ENCODE measurements at places on chromosomes 7 and 10.

- DNase-seq: peak; percentile 28
Measured at GRCh38 chr7:156105337-156106106, 293.3 kb upstream of the SHH start.

DNA sequence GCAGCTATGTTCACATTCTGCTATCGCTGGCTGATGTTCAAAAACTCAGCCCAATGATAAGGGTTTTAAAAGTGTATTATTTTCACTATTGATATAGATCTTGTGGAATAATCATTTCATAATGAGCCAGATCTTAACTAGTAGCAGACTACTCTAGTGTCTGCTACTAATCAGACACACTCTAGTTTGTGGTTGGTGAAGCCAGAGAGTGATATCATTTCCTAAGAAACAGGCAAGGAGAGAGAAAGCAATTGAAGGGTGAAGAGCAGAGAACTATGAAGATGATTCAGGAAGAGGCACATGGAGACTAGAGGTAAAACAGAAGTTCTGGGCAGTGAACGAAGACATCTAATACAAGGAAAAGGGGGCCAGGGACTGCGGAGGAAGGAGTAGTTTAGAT is 58.2 kb upstream of the BET1 start:
- no peak for DNase-seq

DNA sequence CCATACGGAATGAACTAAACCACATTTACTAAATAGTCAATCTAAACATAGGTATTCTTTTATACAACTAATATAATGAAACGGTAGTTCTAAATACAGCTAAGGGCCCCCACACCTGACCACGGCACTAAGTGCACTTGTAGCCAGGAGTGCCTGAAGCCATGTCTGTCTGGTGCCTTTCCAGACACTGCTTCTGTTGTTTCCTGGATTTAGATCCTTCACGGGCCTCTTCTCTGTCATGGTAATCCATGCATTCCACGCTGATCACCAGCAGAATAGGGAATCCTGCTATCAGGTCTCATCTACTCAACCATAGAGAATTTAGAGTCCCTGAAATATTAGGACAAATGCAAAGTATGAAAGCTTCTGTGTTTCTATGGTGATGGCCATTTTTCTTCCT is 37.8 kb downstream of the OSBPL3 start:
- DNase-seq: no peak

- DNase-seq: no peak
Measured at GRCh38 chr7:97346349-97346748, 228.9 kb downstream of the SDHAF3 start.

GRCh38 chr7:4959893-4960292 is 906 bp upstream of the MMD2 start:
- no peak for DNase-seq

DNA sequence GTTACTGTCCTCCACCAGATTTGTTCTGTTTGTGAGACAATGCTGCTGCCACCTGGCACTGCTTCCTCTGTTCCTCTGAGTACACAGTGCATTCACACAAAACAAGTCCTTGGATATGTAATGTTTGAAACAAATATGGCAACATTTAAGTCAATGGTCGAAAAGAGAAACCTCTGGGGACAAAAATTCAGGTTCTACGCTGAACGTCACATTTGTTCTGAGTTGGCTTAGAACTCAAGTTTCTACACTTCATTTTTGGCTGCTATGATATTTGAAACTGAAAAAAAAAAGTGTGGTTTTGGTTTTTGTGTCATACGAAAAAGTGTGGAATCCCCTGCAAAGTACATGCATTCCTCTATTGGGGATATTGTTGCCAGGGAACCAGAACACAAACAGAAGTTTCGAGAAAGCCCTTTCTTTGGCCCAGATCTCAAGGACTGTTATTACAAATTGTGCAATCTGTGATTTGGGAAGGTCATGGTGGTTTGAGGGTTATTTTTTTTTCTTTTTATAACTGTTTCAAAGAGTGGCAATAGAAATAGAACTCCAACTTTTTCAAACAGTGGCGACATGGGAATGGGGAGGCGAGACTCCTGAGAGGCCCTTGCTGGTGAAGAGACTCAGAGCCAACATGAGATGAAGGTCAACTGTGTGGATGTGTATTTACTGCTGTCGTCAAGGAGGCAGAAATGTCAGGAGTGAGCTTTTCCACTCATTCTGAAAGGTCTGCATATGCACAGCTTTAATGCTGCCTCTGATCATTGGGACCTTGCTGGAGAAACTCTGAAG is 127.5 kb downstream of the CUBN start:
- DNase-seq: no peak

- DNase-seq: peak; percentile 83
Measured at GRCh38 chr7:130921391-130922180, 187.6 kb upstream of the KLF14 start.

GRCh38 chr7:12866207-12866606 is 178.8 kb downstream of the ARL4A start:
- no peak for DNase-seq

DNA sequence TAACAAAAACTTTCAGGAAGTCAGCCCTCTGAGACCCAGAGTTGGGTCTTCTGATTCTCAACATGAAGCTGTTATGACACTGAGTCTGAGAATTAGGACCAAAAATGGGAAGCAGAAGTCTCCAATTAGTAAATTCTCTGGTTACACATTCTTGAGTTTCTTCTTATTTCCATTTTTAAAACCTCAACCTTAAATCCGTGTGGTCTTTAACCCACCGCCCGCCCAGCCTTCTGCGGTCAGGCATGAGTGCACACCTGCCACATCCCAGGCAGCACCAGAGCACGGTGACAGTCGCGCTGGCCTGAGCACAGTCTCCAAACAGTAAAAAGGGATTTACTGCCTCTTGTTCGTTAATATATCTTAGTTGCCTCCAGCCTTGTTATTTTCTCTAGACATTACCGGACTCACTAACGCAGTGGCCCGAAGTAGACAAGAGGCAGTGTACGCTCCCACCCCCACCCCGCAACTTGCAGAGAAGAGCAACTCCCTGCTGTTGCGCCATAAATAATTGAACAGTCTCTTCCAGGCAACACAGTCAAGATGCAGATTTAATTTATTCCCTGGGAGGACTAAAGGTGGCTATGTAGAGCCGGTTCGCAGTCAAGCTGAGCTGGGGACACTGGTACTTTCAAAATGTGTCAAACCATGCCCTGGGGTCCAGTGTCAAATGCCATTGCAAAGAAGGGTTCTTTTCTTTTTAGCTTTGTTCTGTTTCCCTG is 147.0 kb upstream of the CELF2 start:
- no peak for DNase-seq

DNA sequence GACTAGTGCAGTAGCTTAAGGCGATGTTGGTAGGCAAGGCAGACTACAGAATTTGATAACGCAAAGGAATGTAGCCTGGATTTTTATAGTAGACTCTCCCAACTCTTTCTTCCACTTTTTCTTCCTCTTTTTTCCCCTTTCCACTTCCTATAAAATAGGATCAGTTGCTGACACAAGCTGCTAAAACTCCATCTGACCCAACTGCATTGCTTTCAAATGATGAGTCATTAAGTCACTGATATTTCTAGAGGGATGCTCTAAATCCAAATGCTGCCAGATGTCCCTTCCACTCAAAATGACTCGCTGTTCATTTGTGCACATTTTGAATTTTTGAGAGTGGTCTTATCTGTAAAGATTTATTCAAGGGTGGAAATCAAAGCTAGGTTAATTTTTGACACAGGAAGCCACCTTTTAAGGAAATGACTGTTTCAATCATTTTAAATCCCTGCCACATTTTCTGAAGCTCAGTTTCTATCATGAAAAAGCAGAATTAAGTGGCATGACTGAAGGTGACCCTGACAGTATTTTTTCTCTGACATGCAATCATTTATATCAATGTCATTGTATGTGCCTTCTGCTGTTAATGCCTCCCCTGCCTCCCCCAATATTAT is 25.8 kb upstream of the SFMBT2 start:
- no peak for DNase-seq

DNA sequence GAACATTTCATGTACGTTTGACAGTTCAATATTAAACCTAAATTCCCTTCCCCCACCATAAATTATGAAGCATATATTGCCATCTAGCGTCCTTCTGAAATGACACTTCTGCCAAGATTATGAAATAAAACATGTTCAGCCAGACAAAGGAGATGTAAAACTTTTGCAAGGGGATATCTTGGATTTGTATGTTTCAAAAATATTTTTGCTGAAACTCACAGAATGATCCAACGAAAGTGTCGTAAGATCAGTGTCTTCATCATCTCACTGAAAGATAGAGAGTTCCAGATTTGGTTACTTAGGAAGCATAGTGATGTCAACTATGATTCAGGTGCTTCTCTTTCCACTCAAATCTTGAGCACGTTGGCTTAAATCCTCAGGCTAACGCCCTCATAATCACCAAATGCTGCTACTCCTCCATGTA is 904.3 kb downstream of the XPNPEP1 start:
- no peak for DNase-seq

DNA sequence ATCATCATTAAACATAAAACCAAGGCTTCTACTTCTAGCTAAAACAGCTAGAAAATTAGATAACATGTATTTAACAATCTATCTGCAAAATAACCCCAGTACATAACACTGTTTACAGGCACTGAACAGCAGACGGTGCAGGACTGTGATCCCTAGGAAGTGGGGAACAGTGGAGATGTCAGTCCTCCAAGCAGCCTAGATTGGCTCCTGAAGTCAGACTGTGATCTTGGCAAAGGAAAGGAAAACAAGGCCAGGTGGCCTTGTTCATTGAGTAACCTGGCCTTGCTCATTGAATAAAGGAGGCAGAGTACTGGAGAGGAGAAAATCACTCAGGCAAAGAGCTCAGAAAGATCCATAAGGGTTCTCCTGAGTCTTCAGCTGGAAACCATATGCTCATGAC is 77.7 kb upstream of the DIP2C start:
- DNase-seq: no peak

DNA sequence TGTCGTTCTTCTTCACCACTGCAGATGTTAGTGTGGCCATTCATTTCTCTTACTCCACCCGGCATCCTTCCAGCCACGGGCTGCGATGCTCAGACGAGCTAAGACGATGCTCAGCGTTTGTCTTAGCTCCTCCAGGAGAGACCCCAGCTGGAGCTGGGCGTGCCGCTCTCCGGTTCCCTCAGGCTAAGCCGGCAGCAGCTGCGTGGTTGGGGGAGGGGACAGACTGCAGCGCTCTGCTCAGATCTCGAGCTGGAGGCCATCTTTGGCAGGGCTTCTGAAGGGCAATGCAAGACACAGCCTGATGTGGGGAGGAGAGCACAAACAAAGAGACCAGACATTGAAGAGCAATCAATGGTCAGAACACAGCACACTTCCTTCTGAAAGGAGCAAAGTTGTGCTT is 4.8 kb downstream of the INA start:
- peak; percentile 80 for DNase-seq

DNA sequence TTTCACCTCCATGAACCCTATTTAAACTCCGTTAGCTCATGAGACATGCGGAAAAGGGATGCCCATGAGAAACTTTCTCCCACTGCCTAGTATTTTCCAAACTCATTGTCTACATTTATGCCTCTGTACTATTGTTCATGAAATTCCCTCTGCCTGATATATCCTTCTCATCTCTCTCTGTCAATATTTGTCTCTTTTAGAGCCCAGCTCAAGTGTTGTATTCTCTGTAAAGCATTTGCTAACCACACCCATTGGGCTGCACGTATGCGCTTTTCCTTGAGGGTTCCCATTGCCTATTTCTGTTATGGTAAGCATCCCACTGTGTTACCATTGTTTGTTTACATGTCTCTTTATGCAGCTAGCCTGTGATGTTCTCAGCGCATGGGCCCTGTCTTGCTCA is 211.4 kb downstream of the MDFIC start:
- DNase-seq: peak; percentile 20

GRCh38 chr10:32340596-32341180 is 6.3 kb downstream of the EPC1 start:
- DNase-seq: no peak

DNA sequence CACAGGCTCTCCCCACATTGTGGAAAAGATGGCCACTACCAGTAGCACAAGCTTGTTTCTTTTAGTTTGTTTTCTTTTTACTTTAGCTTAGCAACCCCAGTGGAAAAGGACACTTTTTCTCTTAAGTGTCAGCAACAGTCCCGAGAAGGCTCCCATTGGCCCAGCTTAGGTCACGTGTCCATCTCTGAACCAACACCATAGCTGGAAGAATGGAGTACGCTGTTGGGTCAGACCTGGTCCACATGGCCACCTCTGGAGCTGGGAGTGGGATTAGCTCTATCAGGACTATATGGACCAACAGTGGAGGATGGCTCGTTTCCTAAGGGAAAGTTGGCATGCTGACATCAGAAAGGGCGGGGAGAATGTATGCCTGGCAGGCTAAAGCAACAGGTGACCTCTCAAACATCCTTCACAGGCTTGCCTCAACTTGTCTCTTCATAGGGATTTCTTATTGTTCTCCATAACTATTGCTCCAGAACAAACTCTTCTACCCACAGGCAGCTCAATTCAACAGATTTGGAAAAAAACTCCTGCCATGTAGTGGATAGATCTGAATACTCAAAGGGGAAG is 27.6 kb upstream of the NEUROG3 start:
- DNase-seq: no peak

DNA sequence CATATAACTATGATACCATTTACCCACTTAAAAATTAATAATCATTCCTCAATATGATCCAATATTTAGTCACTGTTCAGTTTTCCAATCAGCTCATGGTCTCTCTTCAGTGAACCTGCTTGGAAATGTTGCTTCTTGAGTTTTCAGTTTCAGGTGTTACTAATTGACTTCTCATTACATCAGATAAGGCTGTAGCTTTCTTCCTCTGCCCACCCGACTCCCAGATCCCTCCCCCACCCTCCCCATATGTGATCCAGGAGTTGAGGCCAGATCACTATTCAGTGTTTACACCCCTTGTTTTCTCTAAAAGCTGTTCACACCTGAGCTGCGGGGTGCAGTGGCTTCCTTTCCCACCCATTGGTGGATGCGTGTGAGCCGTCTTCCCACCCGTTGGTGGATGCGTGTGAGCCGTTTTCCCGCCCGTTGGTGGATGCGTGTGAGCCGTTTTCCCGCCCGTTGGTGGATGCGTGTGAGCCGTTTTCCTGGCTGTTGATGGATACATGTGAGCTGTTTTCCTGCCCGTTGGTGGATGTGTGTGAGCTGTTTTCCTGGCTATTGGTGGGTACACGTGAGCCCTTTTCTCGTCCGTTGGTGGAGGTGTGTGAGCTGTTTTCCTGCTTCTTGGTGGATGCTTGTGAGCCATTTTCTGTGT is 3.2 kb upstream of the MTG1 start:
- DNase-seq: no peak

DNA sequence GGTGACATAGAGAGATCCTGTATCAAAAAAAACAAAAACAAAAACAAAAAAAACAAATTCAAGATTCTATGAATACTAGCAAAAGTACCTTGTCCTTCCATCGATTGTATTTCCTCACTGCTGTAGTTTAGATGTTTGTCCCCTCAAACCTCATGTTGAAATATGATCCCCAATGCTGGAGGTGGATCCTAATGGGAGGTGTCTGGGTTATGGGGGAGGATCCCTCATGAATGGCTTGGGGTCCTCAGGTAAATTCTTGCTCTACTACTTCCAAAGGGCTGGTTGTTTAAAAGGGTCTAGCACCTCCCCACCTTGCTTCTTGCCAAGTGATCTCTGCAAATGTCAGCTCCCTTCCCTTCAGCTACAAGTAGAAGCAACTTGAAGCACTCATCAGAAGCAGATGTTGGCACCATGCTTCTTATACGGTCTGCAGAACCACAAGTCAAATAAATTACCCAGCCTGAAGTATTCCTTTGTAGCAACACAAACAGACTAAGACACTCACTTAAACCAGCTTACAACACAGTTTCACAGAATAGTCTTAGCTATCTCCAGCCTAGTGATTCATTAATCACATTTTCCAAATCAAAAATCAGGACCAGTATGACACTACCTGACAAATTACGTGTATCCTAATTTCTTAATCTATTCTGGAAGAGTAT is 20.7 kb downstream of the ABI1 start:
- DNase-seq: no peak

Data from NCI-H1092 treated with DMSO at 0.1 percent for 48 hours (cell line).